ENCODE measurements at places on chromosomes 5 and 9.

DNA sequence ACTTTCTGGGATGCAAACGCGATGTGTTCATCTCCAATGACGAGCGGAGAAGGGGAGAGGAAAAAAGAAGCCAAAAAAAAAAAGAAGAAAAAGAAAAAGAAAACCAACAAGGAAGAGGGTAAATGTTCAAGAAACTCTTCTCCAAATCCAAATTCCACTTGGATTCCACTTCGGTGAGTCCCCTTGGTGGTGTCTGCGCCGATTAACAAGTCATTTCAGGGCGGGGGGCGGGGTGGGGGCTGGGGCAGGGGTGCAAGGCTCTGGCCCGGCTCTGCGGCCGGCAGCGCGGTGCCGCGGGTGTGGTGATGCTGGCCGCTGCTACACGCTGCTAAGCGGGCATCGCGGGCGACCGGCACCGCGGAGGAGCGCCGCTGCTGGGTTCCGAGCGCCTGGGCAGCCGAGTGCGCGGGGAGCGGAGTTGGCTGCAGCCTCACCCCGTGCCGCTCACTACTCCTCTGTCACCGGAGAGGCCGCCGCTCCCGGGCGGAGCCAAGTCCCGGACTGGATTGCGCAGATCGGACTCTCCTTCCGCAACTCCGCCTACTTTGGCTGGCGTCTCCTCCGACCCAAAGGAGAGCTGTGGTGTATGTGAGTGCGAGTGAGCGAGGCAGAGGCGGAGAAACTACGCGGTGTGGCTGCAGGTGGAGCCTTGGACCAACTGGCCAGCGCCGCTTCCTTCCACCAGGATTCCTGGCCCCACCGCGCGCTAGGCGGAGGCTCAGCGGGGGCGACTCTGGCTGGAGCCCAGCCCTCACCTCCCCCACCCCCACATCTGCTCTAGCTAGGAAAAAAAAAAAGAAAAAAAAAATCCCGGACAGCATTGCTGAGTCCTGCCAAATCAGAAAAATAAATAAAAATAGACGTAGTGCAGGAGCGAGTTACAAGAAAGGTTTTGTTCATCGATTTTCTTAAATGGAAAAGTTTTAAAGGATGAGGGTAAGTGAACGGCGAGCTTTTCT lies at the start of gene SEMA6A:
Gene SEMA6A, minus strand, starts transcription at position 457 of the 959 bp plus-strand sequence. CDS start 69,879 bp downstream, outside the sequence.
- no peak for DNase-seq

DNA sequence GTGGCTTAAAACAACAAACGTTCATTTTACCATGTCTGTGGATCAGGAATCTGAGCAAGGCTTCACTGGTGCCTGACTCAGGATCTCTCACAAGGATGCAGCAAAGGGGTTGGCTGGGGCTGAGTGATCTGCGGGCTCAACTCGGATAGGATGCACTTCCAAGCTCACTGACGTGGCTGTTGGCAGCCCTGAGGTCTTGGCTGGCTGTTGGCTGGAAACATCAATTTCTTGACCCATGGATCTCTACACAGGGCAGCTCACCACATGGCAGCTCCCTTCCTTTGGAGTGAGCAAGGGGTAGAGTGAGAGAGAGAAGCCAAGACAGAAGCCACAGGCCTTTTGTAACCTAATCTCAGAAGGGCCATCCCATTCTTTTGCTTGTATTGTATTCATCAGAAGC lies 202.1 kb downstream of the NXNL2 start:
- no peak for DNase-seq

DNA sequence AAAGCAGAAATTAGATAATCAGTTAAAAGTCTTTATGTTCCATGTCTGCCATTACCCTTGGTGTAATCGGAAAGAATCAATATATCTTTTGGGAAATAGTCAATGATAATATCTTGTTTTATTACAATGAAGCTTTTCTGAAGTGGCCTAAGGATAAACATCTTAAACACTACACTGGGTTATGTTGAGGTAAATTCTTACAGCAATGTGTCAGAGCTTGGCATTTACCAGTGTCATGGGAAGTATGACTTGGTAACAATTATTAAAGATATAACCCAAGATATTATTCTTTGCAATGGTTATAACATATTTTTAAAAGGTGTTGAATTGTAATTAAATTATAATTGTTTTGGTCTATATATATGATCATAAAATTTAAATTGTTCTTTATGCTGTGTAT lies 84.7 kb downstream of the CFAP95 start:
- no peak for DNase-seq

GRCh38 chr9:5459289-5459829 lies 9.0 kb downstream of the CD274 start:
- DNase-seq: no peak

DNA sequence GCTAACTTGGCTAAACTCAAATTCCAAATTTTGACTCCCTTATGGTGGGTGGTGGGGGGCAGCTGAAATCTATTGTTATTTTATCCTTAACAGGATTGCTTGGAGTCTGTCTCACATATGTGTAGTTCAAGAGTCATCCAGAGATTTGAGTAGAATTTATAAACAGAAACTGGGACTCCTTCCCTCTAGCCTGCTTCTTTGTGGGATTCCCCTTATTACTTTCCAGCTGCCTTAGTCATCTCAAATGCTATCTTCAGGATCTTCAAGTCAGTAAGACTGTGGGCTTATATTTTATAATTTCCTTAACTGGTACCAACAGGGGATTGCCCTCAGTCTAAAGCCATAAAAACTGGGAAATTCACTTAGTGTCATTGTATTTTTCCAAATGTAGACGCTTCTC lies 55.5 kb downstream of the NNT start:
- DNase-seq: no peak

DNA sequence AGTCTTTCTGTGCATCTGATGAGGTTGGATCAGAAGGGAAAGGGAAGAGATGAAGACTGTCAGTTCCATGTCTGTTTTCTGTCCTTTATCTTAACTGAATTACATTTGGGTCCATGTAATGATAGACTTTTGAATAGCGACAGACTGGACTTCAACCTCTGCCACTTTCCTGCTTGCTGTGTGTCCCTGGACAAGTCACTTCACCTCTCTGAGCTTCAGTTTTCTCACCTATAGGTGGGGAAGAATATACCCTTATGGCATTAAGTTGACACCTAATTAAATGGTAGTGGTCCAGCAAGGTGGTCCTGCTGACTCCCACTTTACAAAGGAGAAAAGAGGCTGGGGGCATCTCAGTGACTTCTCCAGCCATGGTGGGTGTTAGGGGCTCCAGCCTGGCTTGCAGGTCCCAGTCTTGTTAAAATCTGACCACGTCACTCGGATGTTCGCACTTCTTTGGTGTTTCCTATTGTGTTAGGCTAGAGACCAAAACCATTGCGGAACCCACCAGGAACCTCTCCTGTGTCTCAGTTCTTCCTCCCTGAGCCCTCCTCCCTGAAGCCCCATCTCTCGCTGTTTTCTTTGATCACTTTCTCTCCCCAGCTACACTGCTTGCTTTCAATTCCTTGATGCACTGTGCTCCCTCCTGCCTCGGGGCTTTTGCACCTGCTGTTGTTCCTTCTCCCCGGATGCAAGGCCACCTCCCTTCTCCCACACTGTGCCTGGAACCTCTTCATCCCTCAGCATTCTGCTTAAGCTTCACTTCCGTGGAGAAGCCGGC lies 256.5 kb downstream of the NSG2 start:
- DNase-seq: no peak

DNA sequence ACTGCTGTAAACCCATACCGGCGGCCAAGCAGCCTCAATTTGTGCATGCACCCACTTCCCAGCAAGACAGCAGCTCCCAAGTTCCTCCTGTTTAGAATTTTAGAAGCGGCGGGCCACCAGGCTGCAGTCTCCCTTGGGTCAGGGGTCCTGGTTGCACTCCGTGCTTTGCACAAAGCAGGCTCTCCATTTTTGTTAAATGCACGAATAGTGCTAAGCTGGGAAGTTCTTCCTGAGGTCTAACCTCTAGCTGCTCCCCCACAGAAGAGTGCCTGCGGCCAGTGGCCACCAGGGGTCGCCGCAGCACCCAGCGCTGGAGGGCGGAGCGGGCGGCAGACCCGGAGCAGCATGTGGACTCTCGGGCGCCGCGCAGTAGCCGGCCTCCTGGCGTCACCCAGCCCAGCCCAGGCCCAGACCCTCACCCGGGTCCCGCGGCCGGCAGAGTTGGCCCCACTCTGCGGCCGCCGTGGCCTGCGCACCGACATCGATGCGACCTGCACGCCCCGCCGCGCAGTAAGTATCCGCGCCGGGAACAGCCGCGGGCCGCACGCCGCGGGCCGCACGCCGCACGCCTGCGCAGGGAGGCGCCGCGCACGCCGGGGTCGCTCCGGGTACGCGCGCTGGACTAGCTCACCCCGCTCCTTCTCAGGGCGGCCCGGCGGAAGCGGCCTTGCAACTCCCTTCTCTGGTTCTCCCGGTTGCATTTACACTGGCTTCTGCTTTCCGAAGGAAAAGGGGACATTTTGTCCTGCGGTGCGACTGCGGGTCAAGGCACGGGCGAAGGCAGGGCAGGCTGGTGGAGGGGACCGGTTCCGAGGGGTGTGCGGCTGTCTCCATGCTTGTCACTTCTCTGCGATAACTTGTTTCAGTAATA lies at the start of gene FXN:
Gene FXN, plus strand, starts transcription at position 315 of the 871 bp plus-strand sequence. Its CDS starts 31 bp downstream, at position 346.
- peak; percentile 31 for DNase-seq

- DNase-seq: no peak
These were observed 174.5 kb downstream of the DOCK8 start for GRCh38 chr9:389159-389558.

DNA sequence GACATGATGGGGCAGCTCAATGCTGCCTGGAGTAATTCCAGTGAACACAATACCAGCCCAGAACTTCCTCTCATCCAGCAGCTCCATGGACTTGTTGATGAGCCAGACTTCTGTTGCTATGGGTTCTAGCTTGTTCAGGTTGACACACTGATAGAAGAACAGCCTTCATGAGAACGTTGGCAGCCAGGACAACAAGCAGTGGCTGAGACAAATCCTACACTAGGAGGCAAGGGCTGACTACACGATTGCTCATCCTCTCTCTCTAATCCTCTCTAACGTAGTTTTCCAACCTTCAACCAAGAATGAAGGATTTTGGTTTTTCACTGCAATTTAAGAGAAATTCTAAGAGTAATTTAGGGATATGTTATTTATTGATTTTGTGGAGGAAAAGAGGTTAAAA lies 67.8 kb downstream of the NIPSNAP3B start:
- no peak for DNase-seq

- no peak for DNase-seq
These were observed 937 bp upstream of the HMGCR start for GRCh38 chr5:75335952-75336614.

DNA sequence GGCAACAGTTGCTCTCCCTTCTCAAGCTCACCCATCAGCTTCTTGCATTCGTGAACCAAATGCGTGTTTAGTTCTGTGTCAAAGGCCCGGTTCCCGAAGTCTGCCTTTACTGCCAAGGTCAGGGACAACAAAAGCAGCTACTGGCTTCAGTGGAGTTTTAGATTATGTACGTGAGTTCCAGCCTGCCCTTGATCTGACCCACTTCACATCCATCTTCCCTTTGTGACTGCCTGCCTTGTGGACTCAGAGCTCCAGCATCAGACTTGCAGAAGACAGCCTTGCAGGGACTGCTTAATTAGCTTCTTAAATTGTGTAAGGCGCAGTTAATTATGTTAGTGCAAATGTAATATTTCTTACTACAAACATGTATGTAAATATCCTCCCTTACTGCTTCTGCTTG lies 774.7 kb upstream of the EDIL3 start:
- no peak for DNase-seq

- DNase-seq: no peak
These were observed 211.5 kb downstream of the EBF1 start for GRCh38 chr5:158888206-158888605.

DNA sequence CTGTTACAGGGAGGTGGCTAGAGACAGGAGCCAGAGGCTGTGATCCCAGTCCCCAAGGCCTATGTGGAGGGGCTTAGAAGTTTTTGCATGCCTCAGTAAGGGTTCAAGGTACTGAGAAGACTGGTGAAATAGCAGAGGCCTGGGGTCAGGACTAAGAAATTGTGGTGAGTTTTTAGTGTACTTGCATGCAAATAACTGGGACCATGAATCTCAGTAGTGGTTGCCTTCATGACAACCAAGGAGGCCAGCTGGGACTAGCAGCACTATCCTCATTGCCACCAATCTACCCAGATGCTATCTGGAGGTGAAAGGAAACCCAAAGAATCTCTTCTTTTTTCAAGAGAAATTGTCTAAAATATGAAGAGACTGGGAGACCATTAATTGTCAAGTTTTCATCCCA lies 395.1 kb downstream of the CETN3 start:
- DNase-seq: no peak

- no peak for DNase-seq
These were observed 255.9 kb downstream of the PSAT1 start for GRCh38 chr9:78552802-78553201.

DNA sequence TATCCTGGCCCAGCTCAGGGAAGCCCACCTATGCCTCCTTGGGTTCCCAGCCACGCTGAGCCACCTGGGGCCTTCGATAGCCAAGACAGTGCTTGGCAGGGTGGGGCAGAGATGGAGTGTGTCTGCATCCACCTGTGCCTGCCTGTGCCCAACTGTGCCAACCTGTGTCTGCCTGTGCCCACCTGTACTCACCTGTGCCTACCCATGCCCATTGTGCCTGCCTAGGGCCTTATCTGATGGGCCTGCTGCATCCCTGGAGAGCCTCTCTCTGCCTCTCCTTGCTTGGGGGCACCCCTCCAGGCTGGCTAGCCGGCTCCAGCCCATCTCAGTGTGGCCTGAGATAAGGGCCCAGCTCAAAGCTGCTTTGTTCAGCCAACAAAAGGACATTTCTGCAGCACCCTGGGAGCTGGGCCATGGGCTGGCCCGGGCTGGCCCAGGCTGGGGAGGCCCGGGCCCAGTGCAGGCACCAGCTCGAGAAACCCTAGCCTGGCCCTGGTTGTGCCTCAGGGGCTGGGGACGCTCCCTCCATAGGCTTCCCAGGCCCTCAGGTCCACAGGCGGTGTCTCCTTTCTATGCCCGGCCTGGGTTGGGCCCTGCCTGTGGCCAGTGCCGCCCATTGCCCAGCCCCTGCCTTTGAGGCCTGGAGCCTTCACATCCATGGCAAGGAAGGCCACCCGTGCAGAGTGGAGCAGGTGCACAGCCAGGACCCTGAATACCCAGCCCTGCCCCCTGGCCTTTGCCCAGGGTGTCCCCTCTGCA lies 37.3 kb upstream of the NOTCH1 start:
- no peak for DNase-seq

DNA sequence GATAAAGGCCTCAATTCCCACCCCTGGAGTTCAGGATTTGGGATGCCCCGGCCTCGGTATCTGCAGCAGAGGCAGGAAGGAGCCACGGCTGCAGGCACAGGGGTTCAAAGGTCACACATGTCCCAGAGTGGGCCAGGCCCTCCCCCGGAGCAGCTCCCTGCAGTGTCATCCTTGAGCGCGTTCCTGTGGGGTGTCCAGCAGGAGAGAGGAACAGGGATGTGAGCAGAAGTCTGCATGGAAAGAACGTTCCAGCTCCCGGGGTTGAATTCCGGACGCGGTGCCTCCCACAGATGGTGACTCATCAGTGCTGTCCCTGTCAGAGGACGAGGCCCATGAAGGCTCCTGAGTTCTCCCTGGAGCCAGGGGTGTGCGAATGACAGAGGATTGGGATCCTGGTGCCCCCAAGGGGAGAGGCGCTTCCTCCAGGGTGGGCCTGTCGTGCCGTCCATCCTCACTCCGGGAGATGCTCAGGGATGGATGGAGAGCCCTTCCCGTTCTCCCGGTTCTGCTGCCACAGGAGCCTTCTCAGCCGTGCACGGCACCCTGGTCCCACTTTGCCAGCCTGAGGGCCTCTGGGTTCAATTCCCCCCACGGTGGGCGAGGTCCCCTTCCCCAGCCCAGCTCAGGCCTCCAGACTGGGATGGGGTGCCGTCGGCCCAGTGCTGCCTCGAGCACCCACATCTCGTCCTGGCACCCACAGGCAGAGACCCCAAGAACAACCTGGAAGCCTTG lies 3.1 kb downstream of the LCN1 start:
- no peak for DNase-seq

GRCh38 chr5:61098251-61098995 lies 63.8 kb downstream of the SMIM15 start:
- DNase-seq: no peak

Data from NCI-H1417 treated with DMSO at 0.1 percent for 48 hours (cell line).